ENCODE measurements at places on chromosomes 6 and 20. TPM values are rescaled to one million over a fixed set of nuclear protein-coding genes. Genes with fewer than 3 reads are reported as not detected.
A peak's percentile ranks its signal among the peaks of the same experiment; 100 is the strongest.

The GMPR gene
- 164 TPM for total RNA-seq

The SSTR4 gene
- not detected for total RNA-seq

The ERVFRD-1 gene
- total RNA-seq, result not detected

The MCHR2 gene
- not detected for total RNA-seq

The SLC22A3 gene
- total RNA-seq, result 5.7 TPM

The LSM2 gene
- total RNA-seq, result 49.6 TPM

The RBBP9 gene
- total RNA-seq, result 11.6 TPM

The IFNGR1 gene
- 47.8 TPM for total RNA-seq

The VGLL2 gene
- 1.7 TPM for total RNA-seq

- DNase-seq, result no peak
Observed at GRCh38 chr20:25364879-25365699, 25.5 kb downstream of the ABHD12 start.

DNA sequence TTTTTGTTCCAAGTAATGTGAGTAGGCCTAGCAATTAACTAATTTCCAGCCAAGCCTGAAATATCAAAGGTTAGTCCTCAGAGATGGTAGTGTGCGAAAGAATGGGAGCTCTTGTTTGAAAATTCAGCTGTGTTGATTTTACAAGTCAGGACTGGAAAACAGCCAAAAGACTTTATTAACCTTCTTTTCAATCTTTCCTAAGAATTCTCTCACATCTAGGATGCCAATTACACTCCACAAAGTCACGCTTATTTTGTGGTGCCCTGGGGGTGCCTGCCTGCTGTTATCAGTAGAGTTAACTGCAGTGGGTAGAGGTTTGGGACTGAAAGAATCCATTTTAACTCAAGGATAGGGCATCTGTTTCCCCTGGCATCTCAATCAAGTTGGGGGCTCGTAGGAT, 30.7 kb upstream of the MAP3K4 start:
- no peak for DNase-seq

DNA sequence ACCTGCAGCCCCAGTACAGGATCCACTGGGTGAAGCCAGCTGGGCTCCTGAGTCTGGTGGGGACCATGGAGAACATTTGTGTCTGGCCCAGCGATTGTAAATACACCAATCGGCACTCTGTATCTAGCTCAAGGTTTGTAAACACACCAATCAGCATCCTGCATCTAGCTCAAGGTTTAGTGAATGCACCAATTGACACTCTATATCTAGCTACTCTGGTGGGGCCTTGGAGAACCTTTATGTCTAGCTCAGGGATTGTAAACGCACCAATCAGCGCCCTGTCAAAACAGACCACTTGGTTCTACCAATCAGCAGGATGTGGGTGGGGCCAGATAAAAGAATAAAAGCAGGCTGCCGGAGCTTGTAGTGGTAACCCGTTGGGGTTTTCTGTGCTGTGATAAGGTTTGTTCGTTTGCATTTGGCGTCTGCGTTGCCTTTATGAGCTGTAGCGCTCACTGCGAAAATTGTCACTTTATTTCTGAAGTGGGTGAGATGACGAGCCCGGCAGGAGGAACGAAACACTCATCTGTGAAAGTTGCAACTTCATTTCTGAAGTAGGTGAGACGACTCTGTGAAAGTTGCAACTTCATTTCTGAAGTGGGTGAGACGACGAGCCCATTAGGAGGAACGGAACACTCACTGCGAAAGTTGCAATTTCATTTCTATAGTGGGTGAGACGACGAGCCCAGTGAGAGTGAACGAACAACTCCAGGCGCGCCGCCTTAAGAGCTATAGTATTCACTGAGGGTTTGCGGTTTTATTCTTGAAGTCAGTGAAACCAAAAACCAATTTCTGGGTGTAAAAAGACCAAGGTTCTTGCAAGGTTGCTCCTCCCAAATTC, 31.1 kb downstream of the SERPINB6 start:
- peak; percentile 80 for DNase-seq

DNA sequence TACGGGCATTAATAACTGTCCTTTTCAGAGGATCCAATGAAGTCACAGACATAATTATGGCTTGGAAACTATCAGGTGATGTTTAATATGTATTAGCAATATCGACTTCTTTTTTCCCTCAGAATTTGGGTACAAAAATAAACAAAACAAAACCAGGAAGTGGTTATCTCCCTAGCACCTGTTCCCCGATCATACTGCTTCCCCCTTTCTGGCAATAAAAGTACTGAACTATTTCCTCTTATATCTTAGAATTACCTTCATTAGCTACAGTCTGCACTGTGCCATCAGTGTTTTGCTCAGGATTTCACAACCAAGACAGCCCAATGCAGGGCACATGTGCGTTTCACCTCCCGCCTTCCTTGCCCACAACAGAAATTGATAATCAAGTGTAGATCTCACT, 216.9 kb upstream of the BTBD3 start:
- DNase-seq, result no peak

DNA sequence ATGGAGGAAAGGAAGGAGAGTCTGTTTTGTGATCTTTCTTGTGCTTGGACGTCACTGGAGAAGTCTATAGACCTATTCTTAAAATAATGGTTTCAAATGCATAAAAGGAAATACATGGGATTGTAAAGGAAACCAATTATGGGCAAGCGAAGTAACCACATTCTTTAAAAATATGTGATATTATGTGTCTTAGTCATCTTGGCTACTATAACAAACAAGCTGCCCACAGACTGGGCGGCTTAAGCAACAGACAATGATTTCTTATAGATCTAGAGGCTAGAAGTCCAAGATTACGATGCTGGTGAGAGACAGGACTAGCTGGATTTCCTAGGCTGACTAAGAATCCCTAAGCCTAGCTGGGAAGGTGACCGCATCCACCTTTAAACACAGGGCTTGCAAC, 49.4 kb upstream of the CD83 start:
- DNase-seq, result no peak

DNA sequence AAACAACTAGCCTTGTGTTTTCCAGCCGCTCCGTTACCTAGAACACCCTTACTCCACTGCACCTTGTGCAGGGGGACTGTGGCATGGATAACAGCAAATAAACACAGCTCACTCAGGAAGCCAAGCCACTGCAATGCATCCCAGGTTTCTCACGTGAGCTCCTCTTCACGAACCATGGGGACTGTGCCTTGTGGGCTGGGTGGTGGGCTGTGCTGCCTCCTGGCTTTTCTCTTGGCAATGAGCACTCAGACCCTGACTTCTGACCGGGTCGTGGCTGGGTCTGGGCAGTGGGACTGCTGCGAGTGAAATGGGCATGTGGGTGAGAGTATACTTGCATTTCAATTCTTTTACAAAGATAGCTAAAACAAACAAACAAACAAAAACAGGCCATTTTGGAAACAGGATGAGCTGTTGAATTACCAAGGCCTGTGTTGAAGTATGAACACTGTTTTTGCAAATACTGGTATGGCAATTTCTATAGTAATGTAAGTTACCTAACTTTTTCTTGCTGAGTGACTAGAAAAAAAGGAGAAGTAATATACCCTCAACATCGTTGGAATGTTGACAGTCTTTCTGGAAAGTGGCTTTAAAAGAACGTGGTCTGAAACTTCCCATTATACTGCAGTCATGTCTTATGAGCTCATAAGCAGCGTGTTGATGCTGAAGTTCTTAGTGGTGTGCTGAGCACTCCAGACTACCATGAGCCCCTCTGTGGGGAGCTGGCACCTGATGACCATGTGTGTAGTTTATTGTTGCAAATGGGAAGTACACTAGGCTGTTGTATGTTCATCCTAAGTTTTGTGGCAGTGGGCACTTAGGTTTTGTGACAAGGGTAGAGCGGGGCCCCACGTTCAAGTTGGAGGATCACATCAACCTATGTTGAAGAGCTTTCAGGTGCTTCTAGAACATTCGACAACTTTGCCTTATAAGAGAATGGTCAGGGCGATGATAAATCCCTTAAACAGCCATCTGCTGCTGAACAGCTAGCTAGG, 120.4 kb downstream of the ARMC2 start:
- no peak for DNase-seq

- DNase-seq, result no peak
Observed at GRCh38 chr20:63484236-63484635, 11.8 kb upstream of the KCNQ2 start.

DNA sequence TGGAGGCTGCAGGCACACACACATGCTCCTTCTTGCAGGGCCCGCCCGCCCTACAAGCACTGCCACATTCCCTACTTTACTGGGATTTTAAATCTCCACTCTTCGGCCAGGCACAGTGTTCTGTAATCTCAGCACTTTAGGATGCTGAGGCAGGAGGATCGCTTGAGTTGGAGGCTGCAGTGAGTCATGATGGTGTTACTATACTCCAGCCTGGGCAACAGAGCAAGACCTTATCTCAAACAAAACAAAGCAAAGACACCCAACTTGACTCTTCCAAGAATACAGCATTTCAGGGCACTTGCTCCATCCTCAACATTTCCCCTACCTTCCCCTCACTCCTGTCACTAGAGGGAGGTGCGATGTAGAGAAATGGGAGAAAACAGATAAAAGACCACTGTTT, 194.0 kb downstream of the MYLK4 start:
- DNase-seq, result no peak

DNA sequence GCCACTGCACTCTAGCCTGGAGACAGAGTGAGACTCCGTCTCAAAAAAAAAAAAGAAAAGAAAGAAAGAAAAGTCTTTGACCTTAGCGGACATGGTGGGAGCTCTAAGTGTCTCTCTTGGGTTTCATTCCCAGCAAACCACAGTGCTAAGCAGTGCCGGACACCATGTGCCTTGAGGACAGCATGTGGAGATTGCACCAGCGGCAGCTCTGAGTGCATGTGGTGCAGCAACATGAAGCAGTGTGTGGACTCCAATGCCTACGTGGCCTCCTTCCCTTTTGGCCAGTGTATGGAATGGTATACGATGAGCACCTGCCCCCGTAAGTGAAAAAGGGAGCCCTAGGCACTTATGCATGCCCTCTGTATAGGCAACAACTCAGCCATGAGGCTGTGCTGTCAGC, 79.4 kb downstream of the GFRA4 start:
- DNase-seq, result no peak

- no peak for DNase-seq
Observed at GRCh38 chr6:41654698-41655151, 16.5 kb downstream of the MDFI start.

DNA sequence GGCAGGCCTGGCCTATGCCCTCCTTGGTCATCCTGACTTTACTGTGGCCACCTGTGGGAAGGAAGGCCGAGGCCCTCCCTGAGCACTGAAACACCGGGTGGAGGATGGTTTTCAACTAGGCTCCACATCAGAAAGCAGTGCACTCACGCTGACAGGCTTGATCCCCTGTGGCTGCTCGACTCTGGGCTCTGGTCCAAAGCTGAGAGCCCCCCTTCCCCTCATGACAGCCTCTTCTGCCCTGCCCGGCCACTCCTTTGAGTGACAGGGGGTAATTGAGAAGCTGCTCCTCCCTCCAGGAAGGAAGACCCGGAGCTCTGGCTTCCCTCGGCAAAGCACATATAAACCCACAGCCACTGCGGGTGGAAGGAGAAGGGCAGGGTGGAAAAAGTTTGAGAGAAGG, 43.6 kb downstream of the MUC22 start:
- DNase-seq, result no peak

DNA sequence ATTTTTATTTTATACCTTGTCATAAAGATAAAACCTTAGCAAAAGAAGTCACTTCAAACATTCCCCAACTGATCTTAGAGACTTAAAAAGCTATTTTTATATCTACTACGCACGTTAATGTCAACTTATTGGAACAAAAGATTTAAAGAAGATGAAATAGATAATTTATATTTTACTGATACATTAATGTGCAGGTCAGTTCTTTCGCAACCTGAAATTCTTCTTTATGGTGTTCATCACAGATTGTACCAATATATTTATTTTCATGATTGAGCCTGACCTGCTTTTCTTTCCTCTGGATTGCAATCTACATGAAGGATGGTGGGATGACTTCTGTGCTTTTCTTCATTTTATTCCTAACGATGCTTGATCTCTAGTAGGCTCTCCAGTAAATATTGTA, 596.3 kb downstream of the PHF3 start:
- no peak for DNase-seq

GRCh38 chr6:35562060-35562459, 49.4 kb upstream of the TULP1 start:
- DNase-seq, result no peak

DNA sequence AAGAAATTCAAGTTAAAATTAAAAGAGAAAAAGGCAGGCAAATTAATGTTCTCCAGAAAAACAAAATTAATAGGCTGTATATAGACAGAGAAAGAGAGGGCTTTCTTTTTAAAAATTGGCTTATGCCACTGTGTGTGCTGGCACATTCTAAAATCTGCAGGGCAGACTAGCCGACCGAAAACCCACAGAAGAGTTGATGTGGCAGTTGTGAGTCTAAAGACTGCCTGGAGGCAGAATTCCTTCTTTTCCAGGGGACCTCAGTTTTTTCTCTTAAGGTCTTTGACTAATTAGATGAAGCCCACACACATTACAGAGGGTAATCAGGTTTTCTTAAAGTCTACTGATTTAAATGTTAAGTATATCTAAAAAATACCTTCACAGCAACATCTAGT, 85.7 kb downstream of the GJA1 start:
- no peak for DNase-seq

GRCh38 chr6:3526962-3527650, 70.3 kb upstream of the SLC22A23 start:
- no peak for DNase-seq

GRCh38 chr20:47665221-47665991, 119.9 kb downstream of the SULF2 start:
- peak; percentile 49 for DNase-seq

DNA sequence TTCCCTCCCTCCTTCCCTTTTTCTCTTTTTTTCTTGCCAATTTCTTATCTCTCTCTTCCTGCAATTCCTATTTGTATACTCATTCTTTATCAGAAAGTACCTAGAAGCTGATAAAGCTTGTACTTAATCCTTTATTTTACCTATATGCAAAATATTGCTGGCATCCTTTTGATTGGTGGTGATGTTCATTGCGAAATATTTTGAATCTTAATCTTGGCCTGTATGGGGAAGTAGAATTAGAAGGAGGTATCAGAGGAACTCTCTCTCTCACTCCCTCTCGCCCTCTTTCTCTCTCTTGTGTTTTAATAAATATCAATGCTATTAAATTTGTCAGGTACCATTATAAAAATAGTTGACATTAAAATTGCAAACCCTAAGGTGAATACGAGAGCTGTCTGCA, 52.8 kb downstream of the UST start:
- no peak for DNase-seq

DNA sequence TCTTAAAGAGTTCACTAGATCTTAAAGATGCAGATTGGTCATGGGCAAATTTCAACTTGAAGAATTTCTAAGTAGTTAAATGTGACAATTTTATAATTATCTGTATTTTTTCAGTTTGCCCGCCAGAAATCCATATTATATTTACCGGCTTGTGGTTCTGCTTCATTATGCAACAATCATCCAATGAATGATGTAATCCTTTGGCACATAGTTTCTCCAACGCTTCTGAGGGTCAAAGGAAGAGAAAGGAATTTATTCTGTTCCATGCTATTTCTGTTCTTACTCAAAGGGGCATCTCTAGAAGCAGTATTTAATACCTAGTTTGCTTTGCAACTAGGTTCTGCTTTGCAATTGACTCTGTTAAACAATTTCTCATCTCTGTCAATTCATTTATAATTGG, 359.3 kb upstream of the PLCB4 start:
- DNase-seq, result no peak

GRCh38 chr20:2032168-2032567, 38.3 kb upstream of the PDYN start:
- DNase-seq, result no peak

All from testis (tissue), 5 donors.